ENCODE measurements at places on chromosomes 2 and 18.

- H3K27me3 ChIP-seq = no peaks in the 10 kb centered on the region
- no peak for DNase-seq
- no peak overlapping the region for H3K27ac ChIP-seq
- no peaks in the 10 kb centered on the region for H3K36me3 ChIP-seq
- no peak overlapping the region for H3K4me3 ChIP-seq
These were observed 134.7 kb downstream of the MSTN start for GRCh38 chr2:189927823-189928222.

GRCh38 chr18:9293948-9294347 is 40.6 kb upstream of the TWSG1 start:
- no peak overlapping the region for H3K4me3 ChIP-seq
- no peak for DNase-seq
- H3K4me1 ChIP-seq = no peaks in the 10 kb centered on the region
- H3K27ac ChIP-seq = no peak overlapping the region
- no peaks in the 10 kb centered on the region for H3K36me3 ChIP-seq
- no peaks in the 10 kb centered on the region for H3K27me3 ChIP-seq

- H3K27ac ChIP-seq = no peak overlapping the region
- peaks cover under 1% of the 10 kb centered on the region for H3K27me3 ChIP-seq
- no peaks in the 10 kb centered on the region for H3K36me3 ChIP-seq
- no peak for DNase-seq
These were observed 188.7 kb downstream of the RTP5 start for GRCh38 chr2:242058116-242058680.

GRCh38 chr2:25402477-25402876 is 60.8 kb upstream of the DNMT3A start:
- H3K36me3 ChIP-seq = no peaks in the 10 kb centered on the region
- H3K4me1 ChIP-seq = peaks cover 2% of the 10 kb centered on the region
- H3K4me3 ChIP-seq = no peak overlapping the region

DNA sequence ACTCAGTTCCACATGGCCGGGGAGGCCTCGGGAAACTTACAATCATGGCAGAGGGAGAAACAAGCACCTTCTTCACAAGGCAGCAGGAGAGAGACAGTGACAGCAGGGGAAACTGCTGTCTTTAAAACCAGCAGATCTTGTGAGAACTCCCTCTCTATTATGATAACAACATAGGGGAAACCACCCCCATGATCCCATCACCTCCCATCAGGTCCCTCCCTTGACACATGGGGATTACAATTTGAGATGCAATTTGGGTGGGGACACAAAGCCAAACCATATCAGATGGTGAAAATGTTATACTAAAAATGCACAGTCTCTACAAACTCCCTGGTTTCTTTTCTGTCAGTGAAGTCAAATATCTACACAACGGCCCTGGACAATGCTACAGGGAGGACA is 9.2 kb downstream of the TMEM18 start:
- H3K27ac ChIP-seq = no peak overlapping the region
- no peak for DNase-seq
- H3K27me3 ChIP-seq = no peaks in the 10 kb centered on the region
- H3K36me3 ChIP-seq = peaks cover 41% of the 10 kb centered on the region

GRCh38 chr2:191001032-191001431 is 12.9 kb downstream of the STAT1 start:
- H3K4me3 ChIP-seq = no peak overlapping the region
- no peak overlapping the region for H3K27ac ChIP-seq
- no peaks in the 10 kb centered on the region for H3K4me1 ChIP-seq
- peaks cover 30% of the 10 kb centered on the region for H3K36me3 ChIP-seq

GRCh38 chr2:179272406-179273192 is 8.0 kb upstream of the SESTD1 start:
- H3K4me3 ChIP-seq = no peak overlapping the region
- peaks cover 5% of the 10 kb centered on the region for H3K4me1 ChIP-seq
- H3K27me3 ChIP-seq = no peaks in the 10 kb centered on the region
- H3K36me3 ChIP-seq = no peaks in the 10 kb centered on the region
- no peak for DNase-seq
- no peak overlapping the region for H3K27ac ChIP-seq

GRCh38 chr2:200850512-200851256 is 13.8 kb downstream of the CLK1 start:
- H3K27ac ChIP-seq = no peak overlapping the region
- H3K36me3 ChIP-seq = peaks cover 53% of the 10 kb centered on the region
- no peaks in the 10 kb centered on the region for H3K27me3 ChIP-seq
- DNase-seq = no peak
- no peak overlapping the region for H3K4me3 ChIP-seq
- H3K4me1 ChIP-seq = no peaks in the 10 kb centered on the region

DNA sequence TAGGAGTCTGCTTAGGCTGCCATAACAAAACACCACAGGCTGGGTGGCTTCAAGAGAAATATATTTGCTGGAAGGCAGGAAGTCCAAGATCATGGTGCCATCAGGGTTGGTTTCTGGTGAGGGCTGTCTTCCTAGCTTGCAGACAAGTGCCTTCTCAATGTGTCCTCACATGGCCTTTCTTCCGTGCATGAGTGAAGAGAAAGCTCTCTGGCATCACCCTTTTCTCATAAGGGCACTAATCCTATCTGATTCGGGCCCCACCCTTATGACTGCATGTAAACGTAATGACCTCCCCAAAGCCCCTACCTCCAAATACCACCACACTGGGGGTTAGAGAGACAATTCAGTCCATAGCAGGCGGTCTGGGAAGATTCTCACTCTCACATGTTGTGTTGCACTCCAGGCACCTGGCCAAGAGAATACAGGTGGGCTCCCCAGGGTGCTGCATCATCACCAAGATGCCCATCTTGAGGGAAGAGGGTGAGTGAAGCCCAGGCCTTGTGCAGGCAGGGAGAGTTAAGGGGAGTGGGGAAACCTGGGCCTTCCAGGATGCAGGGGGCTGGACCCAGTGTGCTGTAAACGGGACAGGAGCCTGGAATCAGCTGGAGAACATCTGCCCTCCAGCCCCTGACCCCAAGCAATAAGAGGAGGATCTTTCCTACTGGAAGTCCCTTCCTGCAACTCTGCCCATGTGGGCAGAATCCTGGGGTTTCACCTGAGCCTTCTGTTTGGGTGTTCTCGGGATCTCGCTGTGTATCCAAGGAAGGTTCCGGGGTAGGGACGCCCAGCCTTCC is 10.2 kb downstream of the CATIP start:
- no peak for DNase-seq
- peaks cover 47% of the 10 kb centered on the region for H3K27me3 ChIP-seq
- no peak overlapping the region for H3K4me3 ChIP-seq
- no peaks in the 10 kb centered on the region for H3K36me3 ChIP-seq

DNA sequence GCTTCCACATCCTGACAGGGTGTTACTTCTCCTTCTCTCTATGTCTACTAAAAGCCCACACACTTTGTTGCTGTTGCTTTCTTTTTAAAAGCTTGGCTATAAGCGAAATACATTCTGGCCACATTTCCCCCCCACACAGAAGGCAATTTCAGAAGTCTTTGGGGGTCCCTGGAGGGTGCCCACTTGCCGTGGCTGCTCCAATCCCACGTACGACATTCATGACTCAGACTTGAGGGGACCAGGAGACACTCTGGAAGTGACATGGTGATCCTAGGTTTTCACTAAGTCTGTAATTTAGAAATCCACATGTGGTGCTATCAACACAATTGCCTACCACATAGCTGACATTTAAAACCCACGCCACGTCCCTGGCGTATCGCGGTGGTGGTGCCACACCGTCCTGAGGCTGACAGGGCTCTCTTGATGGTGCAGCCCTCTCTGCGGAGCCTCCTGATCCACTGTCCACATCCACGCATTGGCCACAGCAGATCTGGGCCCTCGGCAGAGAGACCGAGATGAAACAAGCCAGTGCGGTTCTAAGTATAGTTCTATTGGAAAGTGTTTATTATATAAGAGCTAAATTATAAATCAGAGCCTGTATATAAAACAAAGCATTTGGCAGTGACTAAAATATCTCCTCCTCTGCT is 42.4 kb downstream of the CYP27C1 start:
- no peaks in the 10 kb centered on the region for H3K36me3 ChIP-seq
- no peak for DNase-seq
- H3K27ac ChIP-seq = no peak overlapping the region
- H3K27me3 ChIP-seq = no peaks in the 10 kb centered on the region
- no peak overlapping the region for H3K4me3 ChIP-seq

DNA sequence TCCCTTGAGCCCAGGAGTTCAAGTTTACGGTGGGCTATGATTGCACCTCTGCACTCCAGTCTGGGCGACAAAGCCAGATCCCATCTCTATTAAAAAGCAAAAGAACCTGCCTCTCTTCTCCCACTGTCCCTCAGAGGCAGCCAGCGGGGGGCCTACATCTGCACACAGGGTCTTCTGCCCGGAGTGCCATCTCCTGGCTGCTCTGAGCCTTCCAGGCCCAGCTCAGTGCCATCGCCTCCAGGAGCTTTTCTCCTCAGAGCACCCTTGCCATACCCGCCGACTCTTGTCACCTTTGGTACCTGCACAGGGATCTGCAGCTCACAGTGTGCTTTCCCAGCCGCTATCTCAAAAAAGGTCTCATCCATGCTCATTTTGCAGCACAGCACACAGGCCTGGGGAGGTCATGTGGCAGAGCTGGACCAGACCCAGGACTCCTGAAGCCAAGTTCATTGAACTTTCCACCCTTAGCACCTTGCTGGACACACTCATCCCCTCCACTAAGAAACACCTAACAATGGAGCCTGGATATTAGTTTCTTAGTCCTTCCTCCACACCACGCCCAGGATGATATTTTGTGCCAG is 186.3 kb downstream of the HAUS1 start:
- H3K4me3 ChIP-seq = no peak overlapping the region
- H3K36me3 ChIP-seq = no peaks in the 10 kb centered on the region
- peaks cover 8% of the 10 kb centered on the region for H3K4me1 ChIP-seq
- no peaks in the 10 kb centered on the region for H3K27me3 ChIP-seq

- H3K27ac ChIP-seq = no peak overlapping the region
- DNase-seq = no peak
- no peaks in the 10 kb centered on the region for H3K27me3 ChIP-seq
- no peak overlapping the region for H3K4me3 ChIP-seq
- H3K4me1 ChIP-seq = peaks cover 7% of the 10 kb centered on the region
These were observed 12.7 kb upstream of the PTPN4 start for GRCh38 chr2:119746836-119747686.

DNA sequence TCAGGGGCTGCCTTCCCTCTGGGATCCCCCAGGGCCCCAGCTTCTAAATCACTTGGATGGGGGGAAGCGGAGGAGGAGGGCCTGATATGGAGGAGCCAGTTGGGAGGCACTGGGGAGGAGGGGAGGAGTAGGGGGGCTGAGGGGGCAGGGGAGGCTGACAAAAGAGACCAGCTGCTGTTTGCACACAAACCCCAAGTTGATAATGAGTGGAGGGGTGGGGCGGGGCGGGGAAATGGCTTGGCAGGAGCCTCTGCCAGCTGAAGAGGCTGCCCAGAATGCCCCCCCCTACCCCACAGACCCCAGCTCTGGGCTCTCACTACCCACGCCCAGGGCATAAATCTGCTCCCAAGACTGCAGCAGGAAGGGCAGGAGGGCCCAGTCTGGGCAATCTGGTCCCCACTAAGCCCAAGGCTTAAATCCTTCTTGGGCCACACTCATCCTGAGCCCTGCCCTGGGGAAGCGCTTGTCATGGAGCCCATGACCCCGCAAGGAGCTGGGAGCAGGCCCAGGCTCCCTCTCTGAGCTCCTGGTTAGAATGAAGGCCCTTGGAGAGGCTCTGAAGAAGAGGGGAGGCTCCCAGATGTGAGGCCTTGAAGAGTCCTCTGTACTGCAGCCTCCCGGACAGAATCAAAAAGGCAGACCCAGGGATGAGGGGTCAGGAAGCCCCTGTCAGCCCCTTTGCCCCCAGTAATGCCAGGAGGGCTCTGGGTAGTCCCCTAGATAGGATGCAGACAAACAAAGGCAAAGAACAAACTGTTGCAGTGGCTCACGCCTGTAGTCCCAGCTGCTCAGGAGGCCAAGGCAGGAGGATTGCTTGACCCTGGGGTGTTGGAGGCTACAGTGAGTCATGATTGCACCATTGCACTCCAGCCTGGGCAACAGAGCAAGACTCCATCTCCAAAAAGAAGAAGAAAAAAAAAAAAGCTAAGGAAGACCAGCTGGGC is 24.8 kb upstream of the PTMA start:
- H3K27ac ChIP-seq = no peak overlapping the region
- H3K4me3 ChIP-seq = no peak overlapping the region
- H3K36me3 ChIP-seq = no peaks in the 10 kb centered on the region
- peaks cover 31% of the 10 kb centered on the region for H3K4me1 ChIP-seq

- H3K27me3 ChIP-seq = no peaks in the 10 kb centered on the region
- H3K36me3 ChIP-seq = peaks cover 64% of the 10 kb centered on the region
- peak overlapping the region; percentile 95 for H3K4me3 ChIP-seq
- DNase-seq = no peak
These were observed 781 bp upstream of the SLC5A6 start for GRCh38 chr2:27212626-27213471.

DNA sequence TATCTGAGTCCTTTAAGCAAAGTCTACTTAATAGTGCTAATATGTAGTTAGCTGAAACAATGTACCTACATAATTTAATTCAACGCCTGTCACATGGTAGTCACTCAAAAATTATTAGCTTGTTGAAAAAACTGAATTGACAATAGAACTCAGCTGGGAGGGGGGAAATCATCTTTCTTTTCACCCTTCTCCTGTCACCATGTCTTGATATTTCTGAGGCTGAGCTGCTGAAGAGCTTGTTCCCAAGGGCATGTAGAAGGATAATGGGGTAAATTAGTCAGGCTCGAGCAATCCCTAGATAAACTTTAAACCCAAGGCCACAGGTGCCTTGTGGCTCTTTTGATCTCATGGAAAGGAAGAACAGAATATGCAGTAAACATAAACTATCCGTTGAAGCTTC is 339.6 kb upstream of the LRATD1 start:
- DNase-seq = no peak
- H3K4me3 ChIP-seq = no peak overlapping the region
- H3K27me3 ChIP-seq = no peaks in the 10 kb centered on the region
- H3K36me3 ChIP-seq = no peaks in the 10 kb centered on the region
- H3K27ac ChIP-seq = no peak overlapping the region

- H3K27me3 ChIP-seq = no peaks in the 10 kb centered on the region
- peak; percentile 21 for DNase-seq
- no peaks in the 10 kb centered on the region for H3K36me3 ChIP-seq
- H3K27ac ChIP-seq = peak overlapping the region; percentile 73
- H3K4me1 ChIP-seq = peaks cover 18% of the 10 kb centered on the region
These were observed 115.1 kb upstream of the GPC1 start for GRCh38 chr2:240320204-240320993.

GRCh38 chr2:112048887-112049286 is 6.2 kb upstream of the TMEM87B start:
- peak; percentile 38 for DNase-seq
- peaks cover 7% of the 10 kb centered on the region for H3K4me1 ChIP-seq
- H3K27ac ChIP-seq = no peak overlapping the region
- H3K36me3 ChIP-seq = no peaks in the 10 kb centered on the region
- no peak overlapping the region for H3K4me3 ChIP-seq
- H3K27me3 ChIP-seq = no peaks in the 10 kb centered on the region
